ENCODE measurements at places on chromosomes 7 and 10. TPM values are rescaled to one million over a fixed set of nuclear protein-coding genes. Genes with fewer than 3 reads are reported as not detected.

DNA sequence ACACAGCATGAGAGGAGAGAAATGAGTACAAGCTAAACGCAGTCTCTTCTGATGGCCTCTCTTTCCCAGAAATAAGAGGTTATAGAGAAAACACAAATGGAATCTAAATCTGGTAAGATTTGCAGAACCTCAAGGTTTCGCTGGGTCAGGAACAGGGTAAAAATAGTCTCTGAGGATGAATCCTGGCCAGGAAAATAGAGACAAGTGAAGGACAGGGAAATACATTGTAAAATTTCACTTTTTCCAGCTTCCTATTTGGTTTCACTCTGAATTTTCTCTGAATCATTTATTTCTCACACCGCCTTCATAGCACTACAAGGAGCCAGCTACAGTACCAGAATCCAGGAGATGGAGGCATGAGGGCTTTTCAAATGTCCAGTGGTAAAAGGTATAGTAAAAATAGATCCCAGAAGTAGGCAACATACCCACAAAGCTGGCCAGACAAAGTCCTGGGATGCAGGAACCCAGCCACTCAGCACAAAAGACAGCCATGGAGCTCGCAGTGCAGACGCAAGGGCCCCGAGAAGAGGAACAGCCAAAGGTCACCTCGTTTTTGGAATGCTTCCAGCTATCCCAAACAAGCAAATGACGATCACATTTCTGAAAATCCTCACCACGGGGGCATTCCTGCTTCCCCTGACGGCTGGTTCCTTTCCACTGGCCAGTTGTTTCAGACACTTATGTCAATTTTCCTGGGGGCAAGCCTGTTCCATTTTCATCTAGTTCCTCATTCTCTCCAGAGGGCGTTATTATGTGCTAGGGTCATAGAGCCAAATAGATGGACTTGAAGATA lies 21.5 kb upstream of the IKZF1 start:
- DNase-seq, result no peak

GRCh38 chr7:70134029-70134770 lies 535.9 kb downstream of the AUTS2 start:
- DNase-seq, result no peak

GRCh38 chr10:95125582-95125981 lies 56.3 kb upstream of the CYP2C8 start:
- no peak for DNase-seq

The PHYHIPL gene
- 7.0 TPM for total RNA-seq

GRCh38 chr10:49520122-49520775 lies 18.7 kb downstream of the ERCC6 start:
- DNase-seq, result no peak

GRCh38 chr10:126041117-126041516 lies 144.8 kb downstream of the FANK1 start:
- no peak for DNase-seq

GRCh38 chr10:13787015-13787421 lies 200.3 kb downstream of the PRPF18 start:
- DNase-seq, result no peak

The ANKIB1 gene
- 47.9 TPM for total RNA-seq

DNA sequence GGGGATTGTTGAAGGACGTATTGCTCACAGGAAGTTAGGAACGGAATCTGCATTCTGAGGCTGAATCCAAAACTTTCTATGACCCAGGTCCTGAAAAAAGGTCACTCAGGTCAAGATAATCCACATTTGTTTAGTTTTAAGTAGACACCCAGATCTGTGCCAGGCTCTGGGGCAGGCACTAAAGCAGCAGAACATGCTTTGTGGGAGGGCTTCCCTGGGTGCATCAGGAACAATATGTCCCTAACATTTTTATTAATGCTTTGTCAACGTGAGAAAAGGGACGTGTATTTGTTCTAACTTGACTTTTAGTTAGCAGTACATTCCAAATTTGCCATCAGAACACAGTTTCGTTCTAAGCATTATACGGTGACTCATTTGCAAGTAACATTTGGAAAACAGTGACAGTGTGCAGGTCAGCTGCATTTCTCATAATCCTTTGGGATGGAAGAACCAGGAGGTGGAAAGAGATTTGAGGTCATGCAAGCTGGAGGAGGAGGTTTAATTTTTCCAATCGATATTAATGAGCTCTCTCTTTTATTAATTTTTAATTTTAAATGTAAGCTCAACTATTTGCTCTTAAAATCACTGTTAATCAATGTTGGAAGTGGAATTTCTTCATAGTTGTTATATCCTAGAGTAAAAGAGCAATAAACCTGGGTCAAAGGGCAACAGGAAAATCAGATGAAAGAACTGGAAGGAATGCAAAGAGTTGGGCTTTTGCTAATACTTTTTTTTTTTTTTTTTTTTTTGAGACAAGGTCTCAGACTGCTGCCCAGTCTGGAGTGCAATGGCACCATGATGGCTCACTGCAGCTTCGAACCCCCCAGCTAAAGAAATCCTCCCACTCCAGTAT lies 35.0 kb downstream of the TAS2R41 start:
- peak; percentile 82 for DNase-seq

The PON1 gene
- total RNA-seq, result not detected

- DNase-seq, result no peak
Observed at GRCh38 chr10:71527135-71527534, 130.4 kb downstream of the CDH23 start.

The MPP7 gene
- total RNA-seq, result 16.1 TPM

The SLC13A1 gene
- not detected for total RNA-seq

DNA sequence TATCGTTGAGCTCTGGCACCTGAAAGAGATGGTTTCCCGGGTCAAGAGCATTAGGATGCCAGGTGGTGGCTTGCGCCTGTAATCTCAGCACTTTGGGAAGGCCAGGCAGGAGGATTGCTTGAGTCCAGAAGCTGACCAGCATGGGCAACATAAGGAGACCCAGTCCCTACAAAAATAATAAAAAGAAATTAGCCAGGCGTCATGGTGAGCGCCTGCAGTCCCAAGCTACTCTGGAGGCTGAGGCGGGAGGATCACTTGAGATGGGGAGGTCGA lies 6.1 kb upstream of the KCP start:
- DNase-seq, result no peak

DNA sequence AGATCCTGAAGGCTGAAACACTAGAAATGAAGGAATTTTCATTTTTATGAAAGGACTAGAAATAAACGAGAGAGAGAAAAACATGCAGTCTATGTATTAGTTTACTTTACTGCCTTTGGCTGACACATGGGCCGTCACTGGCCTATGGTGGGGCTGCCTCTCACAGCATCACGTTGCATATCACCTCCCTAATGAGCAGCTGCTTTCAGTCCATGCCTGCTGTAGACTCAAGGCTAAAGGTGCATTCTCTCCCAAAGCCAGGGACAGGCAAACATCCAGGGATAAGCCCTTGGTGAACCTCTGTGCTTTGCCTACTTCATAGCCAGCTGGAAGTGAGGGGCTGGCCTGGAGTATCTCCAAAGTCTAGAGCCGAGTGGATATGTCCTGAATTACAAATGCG lies 359.4 kb downstream of the GPAM start:
- no peak for DNase-seq

- DNase-seq, result no peak
Observed at GRCh38 chr7:33128631-33128989, 754 bp upstream of the BBS9 start.

GRCh38 chr10:70784471-70784870 lies 706 bp downstream of the TBATA start:
- no peak for DNase-seq

Measured in prostate gland (tissue), 2 donors.